ENCODE measurements at places on chromosomes 2 and 18. TPM values are rescaled to one million over a fixed set of nuclear protein-coding genes. Genes with fewer than 3 reads are reported as not detected.

- H3K36me3 ChIP-seq: no peaks in the 10 kb centered on the region
- peak; percentile 13 for DNase-seq
- no peaks in the 10 kb centered on the region for H3K4me1 ChIP-seq
- H3K27ac ChIP-seq: no peak overlapping the region
- no peaks in the 10 kb centered on the region for H3K27me3 ChIP-seq
These were observed 51.5 kb upstream of the DCC start for GRCh38 chr18:52288403-52289004.

DNA sequence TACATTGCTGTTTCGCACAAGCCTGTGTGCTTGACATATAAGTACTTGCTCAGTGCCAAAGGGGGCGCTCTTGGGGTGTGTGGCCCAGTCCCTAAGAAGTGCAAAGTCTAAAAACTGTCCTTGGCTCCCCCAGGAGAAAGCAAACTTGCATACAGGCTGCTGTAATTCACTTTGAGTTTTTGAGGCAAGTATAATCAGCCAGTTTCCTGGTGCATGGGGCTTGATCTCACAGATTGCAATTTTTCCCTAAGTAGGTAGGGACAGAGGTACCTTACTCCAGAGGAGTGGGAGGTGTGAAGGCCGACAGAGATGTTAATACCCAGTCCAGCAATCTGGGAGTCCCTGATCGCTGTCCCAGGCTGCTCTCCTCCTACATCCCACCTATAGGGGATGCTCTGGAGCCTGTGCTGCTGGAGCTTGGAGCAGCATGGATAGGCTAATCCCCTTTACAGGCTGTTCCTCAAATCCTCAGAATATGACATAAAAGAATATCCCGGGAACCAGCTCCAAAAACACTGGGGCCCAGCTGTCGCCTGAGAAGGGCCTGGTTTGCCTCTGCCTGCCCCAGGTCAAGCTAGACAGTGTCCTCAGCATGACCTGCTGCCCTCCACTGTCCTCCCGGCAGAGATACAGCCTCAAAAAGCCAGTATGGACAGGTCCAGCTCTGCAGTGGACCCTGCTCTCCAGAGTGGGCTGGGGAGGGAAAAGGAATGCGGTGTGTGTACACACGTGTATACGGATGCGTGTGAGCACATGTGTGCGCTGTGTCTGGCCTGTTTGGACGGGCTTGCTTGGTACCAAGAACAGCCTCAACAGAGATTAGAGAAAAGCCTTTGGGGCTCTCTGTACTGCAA lies 136.5 kb upstream of the HAAO start:
- H3K27ac ChIP-seq: no peak overlapping the region
- DNase-seq: no peak
- no peaks in the 10 kb centered on the region for H3K4me1 ChIP-seq
- no peaks in the 10 kb centered on the region for H3K36me3 ChIP-seq

FHOD3 gene
- not detected for total RNA-seq

BIN1 gene
- total RNA-seq: 93.9 TPM

GRCh38 chr2:213238753-213239495 lies 45.3 kb upstream of the SPAG16 start:
- H3K27ac ChIP-seq: peak overlapping the region; percentile 45
- no peaks in the 10 kb centered on the region for H3K36me3 ChIP-seq
- H3K27me3 ChIP-seq: no peaks in the 10 kb centered on the region

DNA sequence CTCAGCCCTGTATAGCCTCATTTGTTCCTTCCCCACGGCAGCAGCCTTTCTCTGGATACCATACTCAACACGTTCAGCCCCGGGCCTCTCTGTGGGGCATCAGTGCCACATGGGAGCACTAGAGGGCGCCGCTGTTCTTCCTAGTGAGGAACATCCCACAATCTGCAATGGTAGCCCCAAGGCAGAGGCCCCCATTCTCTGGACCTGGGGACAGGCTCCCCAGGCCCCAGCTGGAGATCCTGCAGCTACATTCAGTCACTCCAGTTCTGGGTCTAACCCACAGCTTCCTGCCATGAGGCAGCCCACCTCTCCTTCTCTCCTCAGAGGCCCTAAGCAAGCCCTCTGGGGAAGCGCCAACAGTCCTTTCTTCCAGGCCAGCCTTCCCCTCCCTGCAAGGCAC lies 14.2 kb upstream of the SFXN5 start:
- H3K36me3 ChIP-seq: no peaks in the 10 kb centered on the region
- no peak overlapping the region for H3K27ac ChIP-seq
- H3K4me3 ChIP-seq: no peak overlapping the region
- peaks cover 4% of the 10 kb centered on the region for H3K27me3 ChIP-seq

FOXD4L1 gene
- 0.81 TPM for total RNA-seq

DSG1 gene
- total RNA-seq: not detected

DNA sequence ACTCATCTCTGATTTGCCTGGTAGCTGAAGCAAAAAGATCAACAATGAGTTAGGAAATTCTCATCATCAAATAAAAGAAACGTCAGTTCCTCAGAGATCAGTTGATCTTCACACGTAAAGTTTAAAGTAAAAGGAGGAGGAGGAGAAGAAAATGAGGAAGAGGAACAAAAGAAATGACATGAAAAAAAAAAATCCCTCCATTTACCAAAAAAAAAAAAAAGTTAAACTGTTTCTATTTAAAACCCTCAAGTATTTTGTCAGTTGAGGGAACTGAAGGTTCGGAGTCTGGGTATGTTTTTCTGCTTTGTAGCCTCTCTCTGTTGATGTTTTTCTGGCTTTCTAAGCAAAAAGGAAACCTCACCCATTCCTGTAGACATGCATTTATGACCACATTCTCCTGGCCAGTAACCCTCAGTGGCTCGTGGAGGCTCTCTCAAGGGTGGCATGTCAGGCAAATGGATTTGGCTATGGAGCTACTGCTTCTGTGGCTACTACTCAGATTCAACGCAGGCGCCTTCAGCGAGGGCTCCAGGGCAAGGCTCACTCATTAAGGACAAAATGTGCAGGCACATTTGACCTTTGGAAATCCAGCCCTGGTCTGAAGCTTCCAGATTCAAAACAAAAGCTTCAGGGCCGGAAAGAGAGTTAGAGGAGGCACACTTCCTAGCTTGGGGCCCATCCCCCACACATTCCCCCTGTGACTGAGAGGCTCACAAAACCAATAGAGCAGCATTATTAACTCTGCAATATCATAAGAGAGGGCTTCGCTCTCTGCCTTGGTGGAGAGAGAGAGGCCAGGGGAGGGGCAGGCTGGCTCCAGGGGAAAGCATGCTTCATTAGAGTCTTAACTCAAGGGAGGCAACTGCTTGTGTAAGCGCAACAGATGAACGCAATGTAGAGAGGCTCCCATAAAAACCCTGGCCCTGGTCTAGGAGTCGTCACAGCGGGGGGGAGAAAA lies 22.3 kb downstream of the KLF7 start:
- H3K27me3 ChIP-seq: no peaks in the 10 kb centered on the region
- DNase-seq: peak; percentile 86
- peak overlapping the region; percentile 43 for H3K4me3 ChIP-seq
- H3K36me3 ChIP-seq: no peaks in the 10 kb centered on the region

GRCh38 chr2:42663828-42664227 lies 95.4 kb downstream of the MTA3 start:
- no peaks in the 10 kb centered on the region for H3K36me3 ChIP-seq
- H3K4me3 ChIP-seq: no peak overlapping the region
- peak; percentile 37 for DNase-seq
- H3K27me3 ChIP-seq: no peaks in the 10 kb centered on the region

Data from B cell (primary cell).